ENCODE measurements at places on chromosomes 13 and 19.

GRCh38 chr13:38090913-38091312 is 221.3 kb upstream of the TRPC4 start:
- no peak for DNase-seq

DNA sequence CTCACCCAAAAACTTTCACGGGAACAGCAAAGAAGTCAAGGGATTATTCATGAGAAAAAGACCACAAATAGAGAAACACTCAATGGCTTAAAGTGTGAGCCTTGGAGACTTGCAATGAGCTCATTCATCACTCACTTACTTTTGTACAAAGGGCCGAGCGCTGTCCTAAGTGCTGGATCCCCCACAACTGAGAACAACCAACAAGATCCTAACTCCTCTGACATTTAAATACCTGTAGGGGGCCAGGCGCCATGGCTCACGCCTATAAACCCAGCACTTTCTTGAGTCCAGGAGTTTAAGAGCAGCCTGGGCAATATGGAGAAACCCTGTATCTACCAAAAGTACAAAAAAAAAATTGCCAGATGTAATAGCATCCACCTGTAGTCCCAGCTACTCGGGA is 29.4 kb upstream of the ZNF507 start:
- DNase-seq: no peak

DNA sequence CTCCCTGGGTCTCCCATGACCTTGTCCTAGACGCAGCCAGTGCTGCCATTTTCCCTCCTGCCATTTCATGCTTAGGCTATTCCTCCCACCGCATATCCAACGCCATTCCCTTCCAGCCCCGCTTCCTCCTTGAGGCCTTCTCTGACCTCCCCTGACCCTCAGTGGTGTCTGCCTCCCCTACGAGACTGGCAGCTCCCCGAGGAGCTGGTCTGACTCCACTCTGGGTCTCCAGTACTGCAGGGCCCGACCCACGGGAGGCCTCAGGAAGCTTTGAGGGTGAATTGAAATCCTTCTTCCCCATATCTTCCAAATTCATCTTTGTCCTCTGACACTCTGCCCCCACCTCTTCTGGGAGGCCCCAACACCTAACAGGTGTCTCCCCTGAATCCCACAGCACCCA is 708 bp downstream of the KLK15 start:
- no peak for DNase-seq

DNA sequence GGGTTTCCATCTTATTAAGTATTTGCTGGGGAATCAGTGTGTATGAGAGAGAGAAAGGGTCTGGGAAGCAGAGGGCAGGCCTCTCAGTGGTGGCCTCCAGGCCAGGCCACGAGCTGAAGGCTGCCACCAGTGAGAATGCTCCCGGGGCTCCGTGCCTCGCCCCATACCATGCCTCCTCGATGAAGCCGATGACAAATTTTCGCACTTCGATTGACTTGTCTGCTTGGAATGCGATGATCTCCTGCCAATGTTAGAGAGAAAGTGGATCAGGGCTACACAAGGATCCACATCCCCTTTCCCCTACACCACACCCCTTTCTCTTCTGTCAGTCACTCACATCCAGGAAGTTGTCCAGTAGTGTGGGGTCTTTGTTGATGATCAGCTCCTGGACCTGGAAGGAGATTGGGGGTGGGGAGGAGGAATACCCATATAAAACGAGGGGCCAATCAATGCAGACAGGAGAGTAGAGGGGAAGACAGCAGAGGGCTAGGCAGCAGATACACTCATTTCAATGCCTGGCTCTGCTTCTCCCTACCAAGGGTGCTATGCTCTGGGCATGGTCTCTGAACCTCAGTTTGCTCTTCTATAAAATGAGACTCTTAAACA is 10.7 kb downstream of the SYMPK start:
- no peak for DNase-seq

DNA sequence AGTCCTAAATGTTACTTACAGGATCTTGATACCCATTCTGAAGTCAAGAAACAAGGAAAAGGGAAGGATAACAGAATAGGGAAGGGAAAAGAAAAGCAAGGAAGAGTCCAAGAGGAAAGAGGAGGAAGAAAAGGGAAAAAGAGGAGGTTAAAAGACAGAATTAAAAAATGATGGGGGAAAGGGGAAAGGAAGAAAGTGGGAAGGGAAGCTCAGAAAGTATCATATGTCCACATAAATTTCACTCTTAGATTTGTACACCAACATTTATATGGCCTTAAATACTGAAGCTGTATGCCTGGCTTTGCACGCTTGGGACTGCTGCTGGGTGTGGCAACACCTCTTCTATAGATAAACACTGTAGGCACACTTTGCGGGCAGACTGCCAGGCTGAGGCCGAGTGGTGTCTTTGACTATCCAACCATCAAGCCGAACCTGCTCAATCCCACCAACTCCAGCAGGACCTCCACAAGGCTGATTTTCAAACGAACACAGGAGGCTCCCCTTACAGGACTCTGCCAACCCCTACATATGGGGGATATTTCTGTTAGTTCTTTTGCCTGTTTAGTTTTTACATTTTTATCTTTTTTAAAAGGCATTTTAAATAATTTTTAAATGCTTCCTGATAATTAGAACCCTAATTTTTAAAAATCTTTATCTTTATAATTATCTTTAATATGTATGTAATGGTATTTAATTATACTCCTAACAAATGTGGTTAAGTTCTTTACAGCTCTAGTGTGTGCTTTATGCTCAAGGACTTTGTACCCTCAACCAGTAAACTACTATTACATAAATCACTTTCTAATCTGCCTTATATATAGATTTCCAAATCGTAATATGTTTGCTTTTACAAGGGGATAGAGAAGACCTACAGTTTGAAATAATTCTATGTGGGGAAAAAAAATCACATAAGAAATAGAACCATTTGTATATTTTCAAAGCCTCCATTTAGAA is 154.2 kb downstream of the DIAPH3 start:
- no peak for DNase-seq

- DNase-seq: no peak
These were observed 61.4 kb upstream of the KLF2 start for GRCh38 chr19:16263141-16263761.

Measured in AG04449 (cell line).